ENCODE measurements at places on chromosomes 11 and 22. TPM values are rescaled to one million over a fixed set of nuclear protein-coding genes. Genes with fewer than 3 reads are reported as not detected.

GLB1L2 gene
- 1.7 TPM for total RNA-seq

GRCh38 chr11:93192163-93192562 lies 5.6 kb downstream of the SLC36A4 start:
- DNase-seq = no peak

DNA sequence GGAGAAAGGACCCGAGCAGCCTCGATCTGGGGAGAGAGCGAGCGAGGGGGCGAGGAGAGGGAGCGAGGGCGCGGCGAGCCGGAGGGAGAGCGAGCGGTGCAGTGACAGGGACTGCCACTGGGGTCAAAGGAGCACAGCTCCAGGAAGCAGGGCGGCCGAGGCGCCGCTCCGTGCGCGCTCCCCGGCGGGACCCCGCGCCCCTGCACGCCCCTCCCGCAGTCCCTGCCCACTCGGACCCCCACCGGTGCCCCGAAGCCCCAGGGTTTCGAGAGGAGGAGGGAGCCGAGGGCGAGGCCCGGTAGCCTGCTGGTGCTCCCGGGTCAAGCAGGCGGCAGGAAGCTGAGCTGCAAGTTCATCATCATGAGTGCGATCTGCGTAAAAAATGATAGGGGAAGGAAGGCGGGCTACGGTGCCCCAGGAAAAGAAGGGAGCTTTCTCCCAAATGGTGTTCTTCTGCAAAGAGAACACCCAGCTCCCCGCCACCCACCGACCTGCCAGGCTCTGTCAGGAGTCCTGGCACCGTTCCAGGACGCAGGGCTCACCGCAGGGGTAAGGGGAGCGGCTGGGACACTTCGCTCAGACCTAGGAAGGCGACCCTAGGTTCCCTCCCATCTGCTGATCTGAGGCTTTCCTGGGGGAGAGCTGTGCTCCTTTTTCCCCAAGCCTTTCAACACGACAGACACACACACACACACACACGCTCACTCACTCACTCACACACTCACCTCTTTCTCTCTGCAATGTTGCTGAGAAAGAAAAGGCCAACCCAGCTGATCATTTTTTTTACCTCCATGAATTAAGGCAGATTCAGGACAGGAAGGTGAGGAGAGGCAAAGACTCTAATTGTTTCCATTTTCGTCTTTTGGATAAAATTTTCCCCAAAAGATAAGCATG lies at the start of gene MPPED2:
TSS of gene MPPED2 (minus strand) at position 103 of the 894 bp plus-strand sequence. CDS start 5,980 bp downstream, outside the sequence.
- DNase-seq = no peak

- DNase-seq = peak; percentile 72
Measured at GRCh38 chr11:112526699-112527416, 266.2 kb upstream of the PLET1 start.

DNA sequence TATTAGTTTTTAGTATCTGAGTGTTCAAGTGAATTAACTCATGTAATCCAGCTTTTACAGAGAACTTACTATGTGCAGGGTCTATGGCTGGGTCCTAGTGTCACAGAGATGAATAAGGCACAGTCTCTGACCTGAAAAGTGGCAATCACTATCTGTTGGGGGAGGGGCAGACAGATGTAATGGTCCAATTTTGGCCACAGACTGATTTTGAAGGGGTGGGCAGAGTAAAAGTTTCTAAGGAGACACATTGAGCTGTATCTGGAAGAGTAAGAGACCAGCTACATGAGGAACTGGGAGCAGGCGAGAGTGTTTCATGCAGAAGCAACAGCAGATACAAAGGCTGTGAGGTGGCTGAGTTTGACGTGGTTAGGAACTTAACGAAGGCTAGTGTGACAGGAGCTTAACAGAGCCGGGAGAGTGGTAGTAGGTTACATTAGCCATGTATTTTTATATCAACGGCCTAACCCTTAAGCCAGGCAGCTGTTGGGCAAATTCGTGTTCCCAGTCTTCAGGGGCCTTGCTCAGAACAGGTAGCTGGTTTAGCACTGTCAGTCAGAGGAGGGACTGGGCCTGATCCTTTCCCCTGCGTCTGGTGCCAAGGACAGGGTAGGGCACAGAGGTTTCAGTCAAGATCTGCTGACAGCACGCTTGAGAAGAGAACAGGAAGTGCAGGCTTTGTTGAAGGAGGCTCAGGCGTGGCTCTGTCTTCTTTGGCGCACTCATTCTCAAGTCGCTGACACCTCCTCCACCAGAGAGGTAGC lies 1.4 kb upstream of the STIM1 start:
- peak; percentile 63 for DNase-seq

DNA sequence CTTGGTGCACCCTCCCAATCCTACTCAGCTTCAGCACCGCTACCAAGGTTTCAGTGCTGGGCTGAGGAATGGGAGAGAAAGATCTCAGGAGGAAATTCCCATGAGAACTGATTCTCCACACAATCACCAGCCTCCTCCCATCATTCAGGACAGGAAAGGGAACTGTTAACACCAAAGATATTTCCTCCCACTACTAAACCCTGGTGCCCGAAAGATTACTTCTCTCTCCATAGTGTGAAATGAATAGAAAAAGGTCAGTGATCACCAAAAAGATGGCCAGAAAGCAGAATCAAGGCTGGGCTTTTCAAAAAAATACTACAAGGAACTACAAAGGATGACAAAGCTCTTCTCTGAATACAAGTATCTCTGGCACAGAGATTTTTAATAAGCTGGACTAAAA lies 26.1 kb downstream of the TCIRG1 start:
- DNase-seq = no peak

All from natural killer cell treated with Interleukin-12 subunit alpha and Interleukin-12 subunit beta and Interleukin-15 and Interleukin-18, amount 100 ng/mL, for 72 hours (primary cell).